Ureter (tissue), 1 donor: ENCODE measurements at places on chromosomes 5 and 9. TPM values are rescaled to one million over a fixed set of nuclear protein-coding genes. Genes with fewer than 3 reads are reported as not detected.

Gene TAS2R1
- total RNA-seq, result not detected

Gene INSL6
- total RNA-seq, result not detected

Gene CRHBP
- 2.0 TPM for total RNA-seq

Gene BARHL1
- not detected for total RNA-seq

Gene LCN15
- not detected for total RNA-seq

GRCh38 chr9:72315089-72315509 is 49.9 kb downstream of the ZFAND5 start:
- DNase-seq, result peak; percentile 77

DNA sequence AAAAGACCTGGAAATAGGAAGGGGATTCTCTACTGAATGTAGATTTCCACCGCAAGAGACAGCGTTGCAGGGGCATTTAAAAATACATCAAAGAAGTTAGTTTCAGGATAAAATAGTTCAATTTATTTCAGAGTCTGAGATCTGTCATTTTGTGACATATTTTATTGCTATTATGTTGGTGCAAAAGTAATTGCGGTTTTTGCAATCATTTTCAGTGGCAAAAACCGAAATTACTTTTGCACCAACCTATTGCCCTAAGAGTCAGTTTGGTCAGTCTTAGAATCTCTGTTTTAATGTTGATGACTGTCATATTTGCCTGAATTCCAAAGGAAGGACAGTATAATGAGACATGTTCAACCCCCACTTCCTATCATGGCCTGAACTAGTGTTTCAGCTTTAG is 219.5 kb upstream of the CDH10 start:
- no peak for DNase-seq

GRCh38 chr9:5510989-5511388 is 658 bp downstream of the PDCD1LG2 start:
- no peak for DNase-seq

DNA sequence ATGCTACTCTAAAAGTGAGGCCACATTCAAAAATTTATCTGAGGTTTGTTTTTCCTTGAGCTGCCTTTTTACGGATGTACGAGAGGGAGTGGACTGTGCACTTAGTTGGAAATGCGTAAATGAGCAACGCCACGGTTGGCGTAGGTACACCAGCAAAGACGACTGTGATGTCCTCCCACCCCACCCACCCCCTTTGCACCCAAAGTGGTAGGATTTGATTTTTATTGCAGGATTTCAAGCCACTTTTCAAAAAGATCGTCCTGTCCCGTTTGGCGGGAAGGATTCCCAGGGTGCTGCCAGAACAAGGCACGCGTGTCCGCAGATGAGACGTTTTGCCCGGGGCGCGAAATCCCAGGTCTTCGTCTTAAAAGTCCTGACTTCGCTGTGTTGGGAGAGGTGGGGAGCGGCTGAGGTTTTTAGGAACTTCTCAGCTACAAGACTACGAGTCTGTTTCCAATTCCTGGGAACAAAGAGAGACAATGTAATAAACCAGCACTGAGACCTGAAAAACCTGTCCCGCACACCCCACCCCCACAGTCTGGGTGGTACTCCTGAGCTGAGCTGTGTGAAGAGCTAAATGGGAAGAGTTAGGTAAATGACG is 1.0 kb upstream of the TLE1 start:
- DNase-seq, result peak; percentile 81

GRCh38 chr5:16992006-16992405 is 55.9 kb upstream of the MYO10 start:
- DNase-seq, result no peak

- no peak for DNase-seq
Observed at GRCh38 chr5:59799668-59800346, 93.7 kb downstream of the PDE4D start.

GRCh38 chr5:109451146-109451545 is 41.4 kb upstream of the PJA2 start:
- DNase-seq, result no peak

DNA sequence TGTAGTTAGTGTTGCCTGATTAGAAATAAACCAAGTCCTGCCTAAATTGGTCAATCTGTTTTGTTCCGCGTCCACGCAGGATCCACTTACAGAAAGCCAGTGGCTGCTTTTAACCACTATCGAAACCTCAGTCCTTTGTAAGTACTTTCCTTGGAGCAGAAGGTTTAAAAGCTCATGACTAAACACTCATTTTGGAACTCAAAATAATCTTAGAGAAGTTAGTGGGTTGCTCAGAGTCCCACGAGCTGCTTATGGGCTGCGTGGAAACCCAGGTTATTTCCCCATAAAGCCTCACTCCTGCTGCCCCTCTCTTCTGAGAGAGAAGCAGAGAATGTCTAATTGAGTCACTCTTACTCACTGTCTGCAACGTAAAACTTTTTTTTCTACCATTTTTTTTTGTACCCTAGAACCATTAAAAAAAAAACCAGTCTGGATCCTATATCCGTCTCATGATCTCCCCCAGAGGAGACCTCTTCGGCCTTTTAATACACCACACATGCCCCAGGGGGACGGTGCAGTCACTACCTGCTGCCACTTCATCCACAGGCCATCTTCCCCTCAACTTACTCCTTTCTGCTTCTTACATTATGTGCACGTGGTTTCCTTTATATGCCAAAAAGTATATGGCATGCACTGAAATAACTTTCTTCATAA is 7.6 kb downstream of the BASP1 start:
- DNase-seq, result no peak

DNA sequence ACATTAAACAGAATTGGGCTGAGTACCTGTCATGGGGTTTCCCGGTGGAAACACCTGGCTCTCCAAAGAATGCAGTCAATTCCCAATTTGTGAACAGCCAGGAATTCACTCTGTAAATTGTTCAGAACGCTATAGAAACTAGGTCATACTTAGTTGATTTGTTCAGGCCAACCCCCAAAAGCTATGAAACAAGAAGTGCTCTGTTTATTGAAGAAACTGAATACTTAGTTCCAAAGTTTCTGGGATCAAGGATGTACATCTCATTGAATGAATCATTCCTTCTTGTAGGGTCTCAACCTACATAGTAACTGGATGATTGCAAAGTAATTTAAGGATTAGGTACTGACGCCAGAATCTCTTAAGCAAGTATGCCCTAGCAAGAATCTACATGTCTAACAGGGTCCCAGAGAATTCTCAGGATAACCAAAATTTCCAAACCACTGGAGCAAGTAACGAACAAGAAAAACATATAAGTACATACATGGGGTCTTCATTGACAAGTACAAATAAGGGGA is 659 bp upstream of the TUSC1 start:
- no peak for DNase-seq

- no peak for DNase-seq
Observed at GRCh38 chr5:14242447-14242846, 99.3 kb downstream of the TRIO start.

DNA sequence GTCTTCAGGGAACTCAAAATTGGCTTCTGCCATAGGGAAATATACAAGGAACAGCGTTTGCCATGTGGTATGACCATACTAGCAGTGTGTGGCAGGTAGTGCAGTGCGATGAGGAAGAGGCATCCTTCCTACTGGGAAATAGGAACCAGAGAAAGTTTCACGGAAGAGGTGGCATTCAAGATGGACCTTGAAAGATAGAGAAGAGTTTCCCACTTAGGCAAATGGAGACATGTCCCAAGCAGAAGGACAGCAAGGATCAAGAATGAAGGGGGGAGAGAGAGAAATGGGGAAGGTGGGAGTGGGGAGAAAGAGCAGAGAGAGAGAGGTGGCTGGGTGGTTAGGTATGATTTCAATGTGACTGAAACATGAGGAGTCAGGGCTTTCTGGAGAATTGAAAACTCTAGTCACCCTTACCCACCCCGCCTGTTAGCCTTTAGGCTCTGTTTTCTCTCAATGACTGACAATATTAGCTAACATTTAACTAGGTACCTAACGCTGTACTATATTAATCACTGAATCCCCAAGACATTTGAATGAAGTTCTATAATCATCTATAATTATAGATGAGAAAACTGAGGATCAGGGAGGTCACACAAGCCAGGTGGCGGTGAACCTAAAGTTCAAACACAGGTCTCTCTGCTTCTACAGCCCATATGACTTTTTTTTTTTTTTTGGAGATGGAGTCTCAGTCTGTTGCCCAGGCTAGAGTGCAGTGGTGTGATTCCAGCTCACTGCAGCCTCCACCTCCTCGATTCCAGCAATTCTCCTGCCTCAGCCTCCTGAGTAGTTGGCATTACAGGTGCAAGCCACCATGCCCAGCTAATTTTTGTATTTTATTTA is 171.3 kb downstream of the NR3C1 start:
- no peak for DNase-seq

GRCh38 chr5:108543486-108543885 is 161.6 kb upstream of the FBXL17 start:
- DNase-seq, result no peak

DNA sequence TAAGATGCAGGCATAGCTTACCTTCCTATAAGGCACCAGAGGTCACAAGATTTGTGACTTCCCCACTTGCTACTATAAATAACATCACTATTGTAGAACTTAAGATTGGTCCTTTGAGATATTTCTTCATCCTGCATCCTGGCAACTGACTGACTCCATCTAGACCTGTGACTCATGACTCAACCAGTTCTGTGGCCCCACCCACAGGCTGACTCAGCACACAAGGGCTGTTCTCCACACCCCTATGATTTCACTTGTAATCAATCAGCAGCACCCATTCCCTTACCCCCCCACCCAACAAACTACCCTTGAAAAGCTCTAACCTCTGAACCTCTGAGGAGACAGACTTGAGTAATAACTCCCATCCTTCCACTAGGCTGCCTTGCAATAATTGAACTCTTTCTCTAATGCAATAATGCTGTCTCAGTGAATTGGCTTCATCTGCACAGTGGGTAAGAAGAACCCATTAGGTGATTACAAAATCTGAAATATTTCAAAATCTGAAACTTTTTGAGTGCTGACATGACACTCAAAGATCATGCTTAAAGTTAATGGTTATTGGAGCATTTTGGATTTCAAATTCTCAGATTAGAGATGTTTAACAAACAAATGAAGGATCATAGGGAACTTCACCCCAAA is 296.7 kb downstream of the ARL15 start:
- no peak for DNase-seq

DNA sequence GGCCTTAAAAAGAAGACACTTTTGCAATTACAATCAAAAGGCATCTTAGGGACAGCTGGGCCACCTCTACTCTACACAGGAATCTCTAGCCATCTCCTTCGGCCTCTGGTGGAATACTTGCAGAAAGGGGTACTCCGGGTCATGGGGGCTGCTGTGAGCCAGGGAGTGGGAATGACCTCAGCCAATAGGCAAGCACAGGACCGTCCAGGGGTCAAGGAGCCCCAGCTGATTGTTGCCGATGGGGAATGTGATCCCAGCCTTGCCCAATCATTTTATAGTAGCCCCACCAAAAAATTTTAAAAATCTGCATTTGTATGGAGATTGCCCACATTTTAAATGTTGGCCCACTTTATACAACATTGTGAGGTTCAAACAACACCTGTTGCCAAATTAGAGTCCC is 16.9 kb upstream of the SLC36A3 start:
- DNase-seq, result no peak

- DNase-seq, result no peak
Observed at GRCh38 chr5:41748631-41749030, 121.6 kb downstream of the OXCT1 start.

GRCh38 chr5:106121972-106122605 is 1548.6 kb downstream of the EFNA5 start:
- no peak for DNase-seq

DNA sequence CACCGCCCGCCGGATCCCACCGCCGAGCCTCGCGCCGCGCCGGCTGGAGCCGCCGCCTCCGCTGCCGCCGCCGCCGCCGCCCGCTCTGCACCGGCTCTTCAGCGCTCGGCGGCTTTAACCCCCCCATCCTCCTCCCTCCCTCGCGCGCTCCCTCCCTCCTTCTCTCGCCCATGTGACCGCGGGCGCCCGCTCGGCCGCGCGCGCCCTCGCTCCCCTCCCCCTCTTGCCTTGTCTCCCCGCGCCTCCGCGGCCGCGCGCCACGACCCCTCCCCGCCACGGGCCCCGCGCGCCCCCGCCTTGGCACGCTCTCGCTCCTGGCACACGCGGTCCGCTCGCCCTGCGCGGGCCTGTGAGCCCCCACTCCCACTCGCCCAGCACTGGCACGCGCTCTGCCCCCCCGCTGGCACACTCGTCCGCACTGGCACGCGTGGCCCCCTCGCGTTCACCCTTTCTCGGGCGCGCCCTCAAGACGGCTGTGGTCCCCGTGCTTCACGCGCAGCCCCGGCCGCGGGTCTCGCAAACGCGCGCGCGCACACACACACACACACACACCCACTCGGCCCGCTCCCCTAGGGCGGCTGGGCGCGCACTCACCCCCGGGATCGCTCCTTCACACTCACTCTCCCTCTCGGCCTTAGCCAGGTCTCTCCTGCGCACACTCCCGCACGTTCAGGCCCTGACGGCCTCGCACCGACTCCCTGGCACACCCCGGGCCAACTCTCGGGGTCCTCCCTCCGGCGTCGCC is at the start of gene CNTFR:
Gene CNTFR, minus strand, starts transcription at position 89 of the 745 bp plus-strand sequence. CDS start 20,743 bp downstream, outside the sequence.
- DNase-seq, result no peak

GRCh38 chr9:126532489-126532888 is 81.2 kb upstream of the LMX1B start:
- DNase-seq, result no peak

DNA sequence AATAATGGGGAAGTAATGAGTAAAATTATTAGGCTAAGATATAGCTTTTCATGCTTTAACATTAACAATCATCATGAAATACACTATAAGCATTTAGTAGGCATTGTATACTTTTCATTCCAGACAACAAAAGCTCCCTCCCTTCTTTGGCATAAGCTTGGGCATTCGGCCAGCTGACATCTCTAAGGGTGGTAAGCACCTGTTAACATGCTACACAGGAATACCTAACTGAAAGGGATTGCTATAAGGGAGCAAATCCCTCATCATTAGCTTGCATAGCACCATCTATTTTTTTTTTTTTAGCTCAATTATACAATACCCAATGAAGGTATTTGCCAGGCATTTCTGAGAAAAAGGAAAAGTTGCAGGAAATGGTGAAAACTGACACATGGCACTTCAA is 16.6 kb downstream of the STRBP start:
- DNase-seq, result no peak

GRCh38 chr5:143559586-143560109 is 156.2 kb upstream of the NR3C1 start:
- no peak for DNase-seq

DNA sequence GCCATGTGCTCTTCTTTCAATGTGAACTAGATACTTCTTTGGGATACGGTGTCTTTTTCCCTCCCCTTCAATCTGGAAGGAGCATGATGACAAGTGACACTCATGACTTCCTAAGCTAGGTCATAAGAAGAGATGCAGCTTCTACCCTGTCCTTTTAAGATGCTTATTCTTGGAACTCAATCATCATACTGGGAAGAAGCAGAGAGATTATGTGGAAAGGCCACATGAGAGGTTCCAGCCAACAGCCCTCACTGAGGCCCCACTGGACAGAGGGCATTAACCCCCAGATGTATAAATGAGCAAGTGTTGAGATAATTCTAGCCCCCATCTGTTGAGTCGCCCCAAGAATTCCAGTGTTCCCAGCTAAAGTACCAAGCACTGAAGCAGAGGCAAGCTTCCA is 29.3 kb upstream of the HTR4 start:
- DNase-seq, result no peak
